Heart right ventricle (tissue), 16 donors: ENCODE measurements at places on chromosomes 2 and 18.

DNA sequence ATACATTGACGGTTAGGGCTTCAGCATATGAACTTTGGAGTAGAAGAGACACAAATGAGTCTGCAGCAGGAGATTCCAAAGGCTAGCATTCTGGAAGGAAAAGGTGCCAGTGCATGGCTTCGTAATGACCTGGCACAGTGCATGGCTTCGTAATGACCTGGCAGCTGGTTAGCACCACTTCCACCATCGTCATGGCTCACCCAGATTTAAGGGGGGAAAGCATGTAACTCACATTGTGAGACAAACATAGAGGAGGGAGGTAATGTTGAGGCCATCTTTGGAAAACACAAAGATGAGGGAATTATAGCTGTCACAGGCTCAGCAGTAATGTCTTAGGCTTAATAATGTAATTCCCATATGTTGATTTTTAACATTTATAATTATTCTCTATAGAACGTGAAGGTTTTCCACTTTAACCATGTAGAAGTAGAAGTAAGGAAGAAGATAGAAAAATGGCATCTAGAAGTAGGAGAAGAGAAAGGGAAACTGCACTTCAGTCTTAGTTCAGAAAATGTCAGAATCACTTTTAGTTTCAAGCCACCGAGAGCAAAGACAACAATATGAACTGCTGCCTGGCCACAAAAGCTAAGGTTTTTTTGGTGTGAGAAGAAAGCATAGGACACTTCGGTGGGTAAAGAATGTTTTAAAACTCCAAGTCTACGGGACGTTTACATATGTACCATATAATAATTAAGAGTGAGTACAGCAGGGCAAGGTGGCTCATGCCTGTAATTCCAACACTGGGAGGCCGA is 6.8 kb upstream of the STK25 start:
- DNase-seq, result no peak

DNA sequence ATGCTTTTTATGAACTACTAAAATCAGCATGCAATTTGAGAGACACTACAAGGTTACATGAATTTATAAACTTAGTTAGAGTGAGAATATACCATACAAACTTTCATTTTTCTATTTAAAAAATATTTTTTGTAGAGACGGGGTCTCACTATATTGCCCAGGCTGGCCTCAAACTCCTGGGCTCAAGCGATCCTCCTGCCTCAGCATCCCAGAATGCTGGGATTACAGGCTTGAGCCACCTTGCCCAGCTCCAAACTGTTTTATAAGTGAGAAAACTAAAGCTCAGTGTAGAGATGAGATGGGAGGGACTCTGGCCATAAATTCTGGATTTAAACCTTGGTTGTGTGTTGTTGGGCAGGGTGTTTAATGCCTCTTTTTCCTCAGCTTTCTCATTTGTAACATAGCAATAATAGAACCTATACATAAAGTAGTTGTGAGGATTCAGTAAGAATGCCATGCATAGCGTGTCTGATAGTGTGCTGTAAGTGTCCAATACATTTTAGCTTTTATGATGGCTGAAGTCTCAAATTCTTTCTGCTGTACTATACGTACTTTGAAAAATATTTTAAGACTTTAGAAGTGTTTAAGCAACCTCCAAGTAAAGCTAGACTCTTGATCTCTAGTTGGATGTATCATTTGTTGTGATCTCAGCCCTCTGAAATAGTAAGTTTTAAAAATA is 9.7 kb downstream of the CAB39 start:
- DNase-seq, result no peak

DNA sequence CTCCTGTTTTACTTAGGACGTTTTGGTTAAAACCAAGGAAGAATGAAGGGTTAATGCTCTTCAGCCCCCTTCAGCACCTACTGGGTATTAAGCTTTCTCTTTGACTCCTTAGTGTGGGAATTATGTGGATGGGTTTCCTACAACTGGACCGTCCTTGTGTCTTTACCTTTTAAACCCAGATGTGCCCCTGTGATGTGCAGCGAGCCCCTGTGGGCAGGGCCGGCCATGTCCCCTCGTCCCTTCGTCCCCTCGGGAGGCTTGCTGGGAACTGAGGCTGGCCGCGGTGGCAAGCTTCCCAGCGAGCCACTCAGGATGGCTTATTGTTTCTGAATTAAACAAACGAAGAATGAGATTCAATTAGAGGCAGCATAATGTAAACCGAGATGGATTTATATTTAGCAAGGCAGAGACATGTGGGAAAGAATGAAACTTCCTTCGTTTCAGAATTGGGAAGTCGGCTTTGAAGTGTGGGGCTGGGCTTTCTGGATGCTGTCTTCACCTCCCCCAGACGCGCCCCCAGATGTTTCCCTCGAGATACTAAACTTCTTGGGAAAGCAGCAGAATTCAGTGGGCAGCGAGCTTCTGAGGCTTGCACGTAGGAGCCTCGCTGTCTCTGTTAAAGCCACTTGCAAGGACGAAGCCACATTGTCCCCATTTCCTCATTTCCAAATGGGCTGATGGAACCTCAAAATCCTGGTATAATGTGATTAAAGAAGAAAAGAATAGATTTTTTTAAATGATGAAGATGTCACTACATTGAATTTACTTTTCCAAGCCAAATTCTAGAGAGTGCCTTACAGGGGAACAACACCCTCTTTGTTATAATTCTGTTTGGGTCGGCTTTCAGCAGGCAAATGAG is 146.0 kb downstream of the VAPA start:
- no peak for DNase-seq

DNA sequence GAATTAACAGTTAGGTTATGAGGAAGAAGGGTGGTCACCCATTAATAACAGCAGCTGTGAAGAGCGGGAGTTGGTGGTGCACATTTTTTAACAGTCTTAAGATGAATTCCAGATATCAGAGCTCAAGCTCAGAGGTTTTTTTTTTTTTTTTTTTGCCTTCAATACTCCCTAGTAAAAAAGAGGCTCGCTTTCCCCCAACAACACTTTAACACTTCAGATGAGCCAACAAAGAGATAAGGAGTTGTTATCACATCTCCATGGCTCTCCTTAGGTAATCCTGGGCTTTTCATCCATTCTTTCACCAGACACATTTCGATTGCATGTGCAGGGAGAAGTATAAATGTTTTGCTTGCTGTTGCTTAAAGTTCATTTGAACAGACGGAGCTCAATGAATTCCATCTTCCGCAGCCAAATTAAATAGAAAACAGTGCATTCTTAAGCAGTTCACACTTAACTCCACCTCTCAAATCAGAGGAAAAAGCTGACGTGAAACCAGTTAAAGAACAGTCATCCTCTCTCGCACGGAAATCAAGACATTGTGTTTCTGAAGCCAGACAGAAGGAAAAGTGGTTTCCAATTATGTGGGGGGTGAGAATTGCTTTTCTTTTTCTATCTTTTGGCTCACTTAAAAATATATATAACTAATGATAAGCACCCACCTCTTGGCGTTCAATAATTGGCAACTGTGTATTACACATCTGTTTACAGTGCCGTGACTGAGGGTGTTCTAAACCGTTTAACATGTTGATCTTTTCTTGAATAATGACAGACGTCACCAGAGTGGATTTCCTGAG is 118.2 kb downstream of the ZNF521 start:
- DNase-seq, result no peak
